Regular cardiac myocyte (primary cell): ENCODE measurements at places on chromosomes 6 and 20. TPM values are rescaled to one million over a fixed set of nuclear protein-coding genes. Genes with fewer than 3 reads are reported as not detected.

The SOX4 gene
- 16.1 TPM in 2 replicates for total RNA-seq

The SAPCD1 gene
- 0.19 and 0.85 TPM in 2 replicates for total RNA-seq

The LIN28B gene
- total RNA-seq, result not detected in 2 replicates

The STMN3 gene
- 9.8 and 11.8 TPM in 2 replicates for total RNA-seq

The BMP7 gene
- not detected in 2 replicates for total RNA-seq

The SLC16A10 gene
- total RNA-seq, result not detected in 2 replicates

The SCRT2 gene
- not detected in 2 replicates for total RNA-seq

The FAM209B gene
- not detected in 2 replicates for total RNA-seq

The MAFB gene
- under 0.01 and 0.19 TPM in 2 replicates for total RNA-seq

The RTN4IP1 gene
- 4.8 and 12.3 TPM in 2 replicates for total RNA-seq

The ULBP3 gene
- total RNA-seq, result 7.3 and 16.7 TPM in 2 replicates

The BRPF3 gene
- 9.0 and 11.8 TPM in 2 replicates for total RNA-seq

The KHDC3L gene
- total RNA-seq, result not detected in 2 replicates

The TUBB gene
- total RNA-seq, result 338 and 856 TPM in 2 replicates
